ENCODE measurements at places on chromosomes 5 and 9.
A peak's percentile ranks its signal among the peaks of the same experiment; 100 is the strongest.

DNA sequence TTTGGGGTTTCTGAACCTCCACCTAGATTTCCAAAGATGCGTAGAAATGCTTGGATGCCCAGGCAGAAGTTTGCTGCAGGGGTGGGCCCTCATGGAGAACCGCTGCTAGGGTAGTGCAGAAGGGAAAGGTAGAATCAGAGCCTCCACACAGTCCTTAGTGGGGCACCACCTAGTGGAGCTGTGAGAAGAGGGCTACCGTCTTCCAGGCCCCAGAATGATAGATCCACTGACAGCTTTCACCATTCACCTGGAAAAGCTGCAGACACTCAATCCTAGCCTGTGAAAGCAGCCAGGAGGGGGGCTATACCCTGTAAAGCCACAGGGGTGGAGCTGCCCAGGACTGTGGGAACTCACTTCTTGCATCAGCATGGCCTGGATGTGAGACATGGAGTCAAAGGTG lies 13.3 kb upstream of the HSDL2 start:
- no peak for DNase-seq

DNA sequence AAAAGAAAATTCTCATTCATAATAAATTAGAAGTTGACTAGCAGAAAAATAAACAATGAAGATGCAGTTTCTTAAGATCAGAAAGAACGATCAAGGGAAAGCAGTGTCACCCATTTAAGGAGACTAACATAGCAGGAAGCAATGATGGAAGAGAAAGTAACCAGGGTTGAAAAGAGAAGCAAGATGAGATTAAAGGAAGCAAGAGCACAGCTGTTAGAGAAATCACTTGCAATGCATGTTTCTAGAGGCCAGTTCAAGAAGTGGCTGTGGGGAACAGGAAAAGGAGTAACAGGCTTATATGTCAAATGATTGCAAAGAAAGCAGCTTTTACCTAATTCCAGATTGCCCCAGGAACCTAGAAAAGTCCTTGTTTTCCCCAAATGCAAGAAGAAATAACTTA lies 46.8 kb upstream of the SLC1A1 start:
- no peak for DNase-seq

DNA sequence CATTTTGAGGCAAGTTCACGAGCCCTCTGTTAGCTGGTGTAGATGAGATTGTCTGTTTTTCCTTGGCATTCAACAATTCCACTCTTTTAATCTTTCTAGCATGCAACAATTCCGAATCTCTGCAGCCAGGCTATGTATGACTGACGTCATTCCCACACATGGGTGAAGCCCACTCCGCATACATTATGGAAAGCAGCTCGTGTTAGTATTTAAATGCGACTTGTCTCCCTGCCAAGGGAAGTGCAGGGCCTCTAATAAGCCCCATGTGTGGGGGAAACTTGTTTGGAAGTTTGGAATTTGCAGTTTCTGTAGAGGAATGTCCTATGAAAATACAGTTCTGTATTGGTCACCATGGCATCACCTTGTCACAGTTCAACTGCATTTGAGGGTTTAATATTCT lies 146.0 kb upstream of the FBXL7 start:
- no peak for DNase-seq

DNA sequence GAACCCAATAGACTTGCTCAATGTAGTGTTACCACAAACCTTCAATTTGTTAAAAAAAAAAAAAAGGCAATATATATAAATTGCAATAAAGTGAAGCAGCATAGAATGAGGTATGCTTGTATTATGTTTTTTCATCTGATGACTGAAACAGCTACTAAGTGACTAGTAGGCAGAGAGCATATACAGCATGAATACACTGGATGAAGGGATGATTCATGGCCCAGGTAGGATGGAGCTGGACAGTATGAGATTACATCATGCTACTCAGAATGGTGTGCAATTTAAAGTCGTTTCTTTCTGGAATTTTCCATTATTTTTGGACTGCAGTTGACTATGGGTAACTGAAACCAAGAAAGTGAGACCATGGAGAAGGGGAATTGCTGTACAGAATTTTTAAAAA lies 161.2 kb downstream of the GNA14 start:
- DNase-seq, result no peak

DNA sequence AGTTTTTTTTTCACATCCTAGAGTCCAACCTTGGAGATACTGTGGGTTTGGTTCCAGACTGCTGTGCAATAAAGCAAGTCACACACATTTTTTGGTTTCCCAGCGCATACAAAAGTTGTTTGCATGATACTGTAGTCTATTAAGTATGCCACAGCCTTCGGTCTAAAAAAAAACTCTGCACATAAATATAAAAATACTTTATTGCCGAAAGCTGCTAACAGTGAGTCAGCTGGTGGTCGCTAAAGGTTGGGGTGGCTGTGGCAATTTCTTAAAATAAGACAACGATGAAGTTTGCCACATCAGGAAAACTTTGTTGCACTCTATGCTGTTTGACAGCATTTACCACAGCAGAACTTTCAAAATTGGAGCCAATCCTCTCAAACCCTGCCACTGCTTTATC lies 37.4 kb downstream of the UBQLN1 start:
- no peak for DNase-seq

DNA sequence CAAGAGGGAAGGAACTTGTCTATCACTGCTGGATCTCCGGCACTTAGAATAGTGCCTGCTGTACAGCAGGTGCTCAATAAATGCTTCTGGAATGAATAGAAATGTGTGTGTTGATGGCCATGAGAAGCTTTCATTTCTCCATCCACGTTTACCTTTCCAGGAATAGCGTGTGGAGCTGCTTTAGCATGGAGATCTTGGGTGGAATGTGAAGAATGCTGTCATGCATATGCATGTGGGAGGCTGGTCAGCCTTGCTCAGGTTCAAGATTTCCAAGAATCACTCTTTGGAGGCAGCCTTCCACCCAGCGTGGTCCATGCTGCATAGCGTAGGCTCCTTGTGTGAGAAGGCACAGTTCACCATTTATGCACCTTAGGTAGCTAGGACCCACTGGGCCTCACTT lies 19.2 kb downstream of the COL15A1 start:
- no peak for DNase-seq

DNA sequence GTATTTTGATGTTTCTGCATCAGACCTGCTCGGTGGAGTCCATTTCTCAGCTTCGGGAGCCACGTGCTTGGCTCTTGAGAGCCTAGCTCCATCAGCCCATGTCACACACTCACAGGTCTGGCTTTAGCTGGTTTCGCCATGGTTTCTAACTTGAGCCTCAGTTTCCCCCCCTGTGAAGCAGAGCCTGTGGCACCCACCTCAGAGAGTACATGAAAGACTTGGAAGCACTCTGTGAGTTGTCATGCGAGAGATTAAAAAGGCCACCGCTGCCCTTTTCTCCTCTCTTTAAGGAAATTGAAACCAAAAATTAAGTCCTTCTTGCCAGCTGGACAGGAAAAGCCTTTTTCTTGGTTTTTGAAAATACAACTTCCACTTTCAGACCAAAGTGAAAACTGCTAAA lies 8.8 kb downstream of the TENT4A start:
- DNase-seq, result peak; percentile 29

GRCh38 chr5:43627028-43627427 lies 24.0 kb downstream of the NNT start:
- DNase-seq, result peak; percentile 53

- DNase-seq, result peak; percentile 19
Observed at GRCh38 chr9:4382722-4383317, 83.0 kb upstream of the GLIS3 start.

DNA sequence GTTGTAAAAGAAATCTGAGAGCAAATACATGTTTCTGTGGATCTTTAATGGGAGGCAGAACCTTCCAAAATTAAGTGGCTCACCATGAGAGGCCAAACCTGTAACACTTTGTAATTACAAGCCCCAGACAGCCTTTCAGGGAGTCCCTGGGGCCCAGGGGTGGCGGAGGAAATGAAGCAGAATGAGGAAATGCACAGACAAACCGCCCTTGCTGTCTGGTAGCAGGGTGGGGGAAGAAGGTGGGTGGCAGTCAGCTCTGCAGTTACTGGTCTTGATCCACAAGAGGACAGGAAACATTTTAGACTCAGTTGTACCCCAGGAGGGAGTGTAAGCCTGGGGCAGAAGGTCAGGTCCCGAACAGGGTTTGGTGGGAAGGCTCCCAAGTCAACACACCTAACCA lies 6.5 kb downstream of the ARL14EPL start:
- peak; percentile 39 for DNase-seq

- no peak for DNase-seq
Observed at GRCh38 chr9:112575107-112575506, 88.5 kb downstream of the KIAA1958 start.

DNA sequence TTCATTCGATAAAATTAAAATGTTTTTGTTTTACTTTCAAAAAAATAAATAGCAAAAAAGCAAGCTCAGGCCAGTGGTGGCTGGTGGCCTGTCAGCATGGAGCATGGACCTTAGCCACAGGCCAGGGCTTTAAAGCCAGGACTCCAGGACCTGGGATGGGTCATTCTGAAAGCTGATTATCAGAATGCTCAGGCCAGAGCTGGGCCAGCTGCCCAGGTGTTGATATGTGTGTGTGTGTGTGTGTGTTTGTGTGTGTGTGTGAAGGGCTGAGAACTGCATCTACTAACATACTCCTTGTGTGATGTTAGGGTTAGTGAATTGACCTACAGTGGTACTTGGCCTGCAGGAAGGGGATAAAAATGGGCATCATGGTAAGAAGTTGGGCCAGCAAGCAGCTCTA lies 21.5 kb downstream of the PALM2AKAP2 start:
- DNase-seq, result no peak

GRCh38 chr9:129334105-129334935 lies 156.3 kb upstream of the IER5L start:
- peak; percentile 85 for DNase-seq

- DNase-seq, result no peak
Observed at GRCh38 chr9:89879701-89880100, 274.9 kb downstream of the GADD45G start.

- no peak for DNase-seq
Observed at GRCh38 chr5:172440486-172440885, 13.8 kb downstream of the SH3PXD2B start.

DNA sequence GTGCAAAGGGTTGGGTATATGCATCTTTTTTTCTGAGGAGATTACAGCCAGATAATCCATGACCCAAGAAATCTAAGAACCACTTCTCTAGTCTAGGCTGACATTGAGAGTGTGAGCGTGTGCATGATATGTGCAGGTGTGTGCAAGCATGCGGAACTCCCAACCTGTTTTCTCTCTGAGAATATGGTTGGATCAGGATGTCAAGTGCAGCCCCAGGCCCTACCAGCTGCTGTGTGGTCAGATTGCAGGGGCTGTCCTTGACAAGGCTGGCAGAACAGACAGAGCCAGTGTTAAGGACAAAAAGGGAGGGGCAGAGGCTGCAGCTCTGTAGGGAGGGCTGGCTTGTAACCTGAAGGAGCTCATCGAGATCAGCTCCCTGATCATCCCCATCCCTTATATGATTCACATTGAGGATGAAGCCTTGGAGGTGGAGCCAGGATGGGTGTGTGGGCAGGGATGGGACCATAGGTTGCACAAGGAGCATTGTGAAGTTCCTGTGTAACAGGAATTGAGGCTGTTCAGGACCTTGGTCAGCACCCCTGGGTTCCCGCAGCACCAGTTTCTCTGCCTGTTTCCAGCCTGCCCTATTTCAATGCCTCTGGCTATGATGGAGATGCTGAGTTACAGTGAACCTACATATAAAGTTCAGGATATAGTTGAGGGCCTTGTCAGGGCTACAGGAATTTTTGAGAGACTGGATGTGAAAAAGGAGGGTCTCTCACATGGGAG lies 52.6 kb upstream of the ARAP3 start:
- peak; percentile 21 for DNase-seq

DNA sequence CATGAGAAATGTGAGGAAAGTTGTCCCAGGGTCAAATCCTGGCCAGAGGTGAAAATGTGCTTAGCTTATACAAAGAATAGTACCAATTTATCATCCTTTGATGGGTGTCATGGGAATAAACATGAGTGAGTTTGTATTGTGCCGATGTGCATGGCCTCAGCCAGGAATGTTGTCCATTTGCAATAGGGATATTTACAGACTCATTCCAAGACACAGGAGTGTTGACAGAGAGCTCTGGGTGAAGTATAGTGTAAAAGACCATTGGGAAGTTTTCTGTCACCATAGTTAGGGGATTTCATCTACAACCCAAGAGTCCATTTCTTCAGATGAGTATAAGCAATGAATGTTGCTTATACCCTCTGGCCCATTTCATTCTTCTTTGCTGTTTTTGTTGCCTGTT lies 160.1 kb downstream of the DMAC1 start:
- DNase-seq, result no peak

DNA sequence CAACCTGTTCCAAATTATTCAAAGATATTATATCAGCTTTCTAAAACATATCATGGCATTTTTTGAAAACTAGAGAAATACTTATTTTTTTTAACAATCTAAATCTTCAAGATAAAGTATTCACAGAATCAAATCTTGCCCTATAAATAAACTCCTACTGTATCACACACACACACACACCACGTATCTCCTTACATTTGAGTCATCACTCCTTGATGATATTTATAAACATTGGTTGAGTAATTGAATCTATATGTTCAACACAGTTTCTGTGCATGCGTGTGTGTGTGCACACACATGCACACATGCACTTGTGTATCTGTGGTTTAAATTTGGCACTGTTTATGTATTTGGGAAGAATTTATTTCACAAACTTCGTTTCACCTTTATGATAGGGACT lies 1716.4 kb downstream of the EFNA5 start:
- DNase-seq, result no peak

GRCh38 chr5:128974567-128974966 lies 9.3 kb downstream of the SLC27A6 start:
- no peak for DNase-seq

- DNase-seq, result no peak
Observed at GRCh38 chr9:698954-699353, 142.5 kb upstream of the DMRT1 start.

- DNase-seq, result no peak
Observed at GRCh38 chr9:137331929-137332328, 29.9 kb upstream of the NRARP start.

DNA sequence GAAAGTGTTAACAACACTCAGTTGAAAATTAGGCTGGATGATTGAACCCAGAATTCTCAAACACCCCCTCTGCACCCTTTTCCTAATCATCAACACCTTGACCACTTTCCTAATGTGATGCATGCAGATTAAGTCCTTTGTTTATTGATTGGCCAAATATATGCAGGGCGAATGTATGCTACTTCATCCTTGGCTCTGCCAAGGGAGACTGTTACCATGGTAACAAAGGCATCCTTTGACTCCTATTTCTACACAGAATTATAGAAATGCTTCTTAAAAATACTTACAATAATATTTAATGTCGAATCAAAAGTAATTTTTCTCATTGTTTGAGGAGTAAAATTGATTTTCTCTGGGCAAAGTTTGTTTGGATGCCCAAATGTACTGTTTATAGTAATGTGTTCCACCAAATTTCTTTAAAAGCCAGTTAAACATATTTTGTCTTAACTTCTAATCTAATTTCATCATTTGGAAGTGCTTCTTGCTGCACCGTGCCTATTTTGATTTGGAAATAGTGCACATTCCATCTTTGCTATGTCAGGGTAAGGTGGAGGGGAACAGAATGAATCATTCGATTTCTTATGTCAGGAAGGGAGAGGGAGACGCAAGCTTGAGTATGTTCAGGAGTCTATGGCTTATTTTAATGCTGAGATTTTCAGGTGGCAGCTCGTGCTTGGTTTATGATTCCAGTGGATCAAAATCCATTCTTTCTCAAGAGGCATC lies 1384.3 kb upstream of the WWC1 start:
- DNase-seq, result no peak
